NCI-H2081 (cell line): ENCODE measurements at places on chromosomes 11 and 22.

GRCh38 chr11:61827571-61828378 is at the start of gene FADS2:
Gene FADS2, plus strand, starts transcription at chr11:61828300. Its CDS starts 91 bp downstream, at chr11:61828391.
- peak; percentile 99 for DNase-seq

GRCh38 chr11:131595797-131596196 is 225.4 kb downstream of the NTM start:
- no peak for DNase-seq

DNA sequence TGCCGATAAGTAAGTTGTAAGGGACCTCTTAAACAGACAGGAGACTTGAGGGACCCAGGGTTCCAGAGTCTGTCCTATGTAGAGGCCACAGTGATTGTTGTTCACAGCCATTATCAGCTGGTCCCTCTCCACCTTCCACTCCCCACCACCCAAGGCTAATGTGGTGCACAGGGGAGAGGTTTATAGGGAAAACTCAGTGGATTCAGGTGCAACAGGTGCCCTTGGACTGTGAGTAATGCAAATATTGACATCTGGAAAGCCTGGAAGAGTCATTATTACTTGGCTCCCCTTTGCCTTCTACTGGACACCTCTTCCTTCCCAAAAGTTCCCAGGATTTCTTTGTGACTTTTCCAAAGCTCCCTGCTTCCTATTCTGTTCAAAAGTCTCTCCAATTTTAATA is 441.1 kb upstream of the CCDC90B start:
- no peak for DNase-seq

GRCh38 chr11:87252869-87253268 is 215.1 kb downstream of the TMEM135 start:
- no peak for DNase-seq

GRCh38 chr11:127965939-127966668 is 621.3 kb downstream of the ETS1 start:
- no peak for DNase-seq

- peak; percentile 26 for DNase-seq
Observed at GRCh38 chr22:22061085-22062077, 78.8 kb upstream of the TOP3B start.

DNA sequence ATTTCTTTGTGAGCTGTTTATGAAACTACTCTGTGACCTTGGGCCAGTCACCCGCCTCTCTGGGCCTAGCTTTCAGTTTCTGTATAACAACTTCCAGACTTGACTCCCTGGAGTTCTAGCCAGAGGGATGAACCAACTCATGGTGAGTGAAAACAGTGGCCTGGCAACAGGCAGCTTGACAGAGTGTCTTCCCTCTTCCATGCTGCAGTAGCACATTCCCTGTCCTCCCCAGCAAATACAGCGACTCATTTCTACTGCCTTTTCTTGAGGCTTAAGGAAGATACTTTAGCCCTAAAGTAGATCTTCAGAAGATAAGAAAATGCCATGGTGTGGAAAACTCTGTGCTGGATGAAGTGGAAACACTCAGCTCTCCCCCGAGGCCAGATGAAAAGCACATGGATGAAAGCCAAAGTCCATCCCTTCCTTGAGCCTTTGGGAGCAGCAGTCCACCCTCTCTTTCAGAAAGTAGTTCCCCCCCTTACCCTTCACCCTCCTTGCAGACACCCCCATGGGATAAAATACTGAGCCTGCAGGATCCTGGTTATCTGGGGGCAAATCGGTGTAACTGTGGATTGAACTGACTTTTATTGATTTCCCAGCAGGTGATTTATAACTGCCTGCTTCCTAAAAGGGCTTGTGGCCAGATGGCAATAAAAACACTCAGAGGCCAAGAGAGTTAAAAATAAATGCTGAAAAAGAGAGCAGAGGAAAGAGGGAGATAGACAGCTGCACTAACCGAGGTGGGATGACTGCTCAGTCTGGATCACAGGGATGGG is 24.1 kb downstream of the IRAG1 start:
- peak; percentile 21 for DNase-seq

DNA sequence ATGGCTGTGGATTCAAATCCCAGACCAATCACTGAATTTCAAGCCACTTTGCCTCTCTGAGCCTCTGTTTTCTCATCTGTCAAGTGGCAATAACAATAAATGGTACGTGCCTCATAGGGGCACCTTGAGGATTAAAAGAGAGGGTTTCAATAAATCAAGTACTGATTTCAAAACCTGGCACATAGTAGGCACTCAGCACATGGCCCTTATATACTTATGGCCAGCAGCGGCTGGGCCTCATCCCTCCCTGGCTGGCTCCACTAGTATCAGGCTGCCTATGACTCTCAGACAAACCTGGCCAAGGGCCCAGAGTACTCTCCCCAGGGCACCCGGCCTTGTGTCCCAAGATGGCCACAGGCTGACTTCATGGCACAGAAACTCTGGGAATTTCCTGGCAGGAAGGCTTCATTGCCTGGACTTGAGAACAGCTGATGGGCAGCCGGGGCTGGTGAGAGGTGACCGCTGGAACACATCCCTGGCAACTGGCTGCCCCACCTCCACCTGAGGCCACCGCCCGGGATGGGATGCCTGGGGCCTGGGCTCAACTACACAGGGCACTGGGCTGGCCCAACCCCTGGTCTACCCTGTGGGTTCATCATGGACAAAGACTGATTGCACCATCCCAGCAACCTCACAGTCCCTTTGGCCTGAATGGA is 3.4 kb downstream of the FADS3 start:
- no peak for DNase-seq

- DNase-seq, result no peak
Observed at GRCh38 chr11:32436751-32437494, 1.6 kb upstream of the WT1 start.
